ENCODE measurements at places on chromosomes 13 and 19. TPM values are rescaled to one million over a fixed set of nuclear protein-coding genes. Genes with fewer than 3 reads are reported as not detected.

ZNF534 gene
- total RNA-seq: not detected

FCER2 gene
- not detected for total RNA-seq

CD70 gene
- total RNA-seq: not detected

ZNF627 gene
- total RNA-seq: 12.0 TPM

- H3K27ac ChIP-seq: no peak overlapping the region
- H3K4me1 ChIP-seq: no peaks in the 10 kb centered on the region
- DNase-seq: no peak
- peaks cover 60% of the 10 kb centered on the region for H3K36me3 ChIP-seq
- no peaks in the 10 kb centered on the region for H3K27me3 ChIP-seq
Measured at GRCh38 chr19:40702337-40703012, 12.0 kb upstream of the NUMBL start.

GRCh38 chr13:20461860-20462532 lies 63.7 kb downstream of the CRYL1 start:
- no peak overlapping the region for H3K4me3 ChIP-seq
- DNase-seq: no peak
- no peaks in the 10 kb centered on the region for H3K27me3 ChIP-seq
- peaks cover 28% of the 10 kb centered on the region for H3K4me1 ChIP-seq
- no peaks in the 10 kb centered on the region for H3K36me3 ChIP-seq

DNA sequence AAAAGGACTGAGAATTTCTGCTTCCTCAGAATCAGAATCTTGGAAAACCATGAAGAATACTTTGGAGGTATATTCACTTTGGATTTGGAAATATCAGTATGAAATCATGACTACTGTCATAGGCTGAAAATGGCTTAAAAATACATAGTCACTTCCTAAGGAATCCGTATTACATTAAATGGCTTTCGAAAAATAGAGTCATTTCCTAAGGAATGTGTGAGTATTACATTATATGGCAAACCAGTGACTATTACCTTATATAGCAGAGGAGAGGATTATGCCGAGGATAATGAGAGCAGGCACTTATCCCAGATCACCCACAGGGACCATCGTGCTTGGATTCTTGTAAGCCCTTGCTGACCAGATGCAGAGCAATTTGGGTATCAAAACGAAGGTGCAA lies 1471.8 kb downstream of the EFNB2 start:
- no peaks in the 10 kb centered on the region for H3K36me3 ChIP-seq
- no peak for DNase-seq
- H3K27me3 ChIP-seq: no peaks in the 10 kb centered on the region
- H3K4me3 ChIP-seq: no peak overlapping the region

DNA sequence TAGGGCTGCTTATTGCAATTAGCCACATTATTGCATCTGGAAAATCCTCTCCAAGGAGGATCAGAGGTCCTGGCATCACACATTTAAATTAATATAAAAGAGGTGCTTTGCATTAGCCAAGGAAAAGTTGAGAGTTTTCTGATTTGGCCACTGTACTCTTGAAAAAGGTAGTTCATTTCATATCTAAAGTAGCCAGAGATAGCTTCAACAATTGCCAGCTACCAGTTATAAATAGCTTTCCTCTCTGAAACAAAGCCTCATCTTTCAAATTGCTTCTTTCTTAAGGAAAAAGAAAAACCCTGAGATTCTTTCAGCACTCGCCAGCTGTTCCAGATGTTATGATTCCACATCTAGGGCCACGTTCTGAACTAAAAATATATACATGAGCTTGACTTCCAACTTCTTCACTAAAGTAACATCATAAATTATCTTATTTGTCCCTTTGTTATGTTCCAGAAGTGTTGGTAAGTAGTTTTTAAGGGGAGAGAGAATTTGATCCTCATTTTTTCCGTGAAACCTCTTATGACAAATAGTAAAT lies 69.6 kb downstream of the ERCC5 start:
- H3K27ac ChIP-seq: no peak overlapping the region
- no peaks in the 10 kb centered on the region for H3K27me3 ChIP-seq
- H3K4me3 ChIP-seq: no peak overlapping the region
- DNase-seq: no peak
- peaks cover 12% of the 10 kb centered on the region for H3K4me1 ChIP-seq
- H3K36me3 ChIP-seq: no peaks in the 10 kb centered on the region

GRCh38 chr19:29396925-29397324 lies 128.9 kb upstream of the VSTM2B start:
- no peaks in the 10 kb centered on the region for H3K4me1 ChIP-seq
- no peak for DNase-seq
- no peaks in the 10 kb centered on the region for H3K36me3 ChIP-seq
- H3K27ac ChIP-seq: no peak overlapping the region

GRCh38 chr13:113739527-113740285 lies 19.3 kb upstream of the TMEM255B start:
- no peaks in the 10 kb centered on the region for H3K27me3 ChIP-seq
- no peaks in the 10 kb centered on the region for H3K4me1 ChIP-seq
- H3K4me3 ChIP-seq: no peak overlapping the region
- no peaks in the 10 kb centered on the region for H3K36me3 ChIP-seq
- no peak overlapping the region for H3K27ac ChIP-seq

- DNase-seq: no peak
- H3K4me1 ChIP-seq: no peaks in the 10 kb centered on the region
- no peak overlapping the region for H3K27ac ChIP-seq
- H3K36me3 ChIP-seq: peaks cover 24% of the 10 kb centered on the region
Measured at GRCh38 chr19:3494051-3494450, 6.4 kb downstream of the DOHH start.

GRCh38 chr19:4641132-4641531 lies 1.8 kb downstream of the TNFAIP8L1 start:
- DNase-seq: no peak
- peaks cover 8% of the 10 kb centered on the region for H3K4me1 ChIP-seq
- no peaks in the 10 kb centered on the region for H3K27me3 ChIP-seq
- peaks cover 19% of the 10 kb centered on the region for H3K36me3 ChIP-seq
- H3K4me3 ChIP-seq: no peak overlapping the region
- H3K27ac ChIP-seq: no peak overlapping the region

GRCh38 chr13:106109391-106109791 lies 426.1 kb downstream of the EFNB2 start:
- no peak for DNase-seq
- peaks cover 1% of the 10 kb centered on the region for H3K4me1 ChIP-seq
- H3K27ac ChIP-seq: no peak overlapping the region
- H3K27me3 ChIP-seq: no peaks in the 10 kb centered on the region

DNA sequence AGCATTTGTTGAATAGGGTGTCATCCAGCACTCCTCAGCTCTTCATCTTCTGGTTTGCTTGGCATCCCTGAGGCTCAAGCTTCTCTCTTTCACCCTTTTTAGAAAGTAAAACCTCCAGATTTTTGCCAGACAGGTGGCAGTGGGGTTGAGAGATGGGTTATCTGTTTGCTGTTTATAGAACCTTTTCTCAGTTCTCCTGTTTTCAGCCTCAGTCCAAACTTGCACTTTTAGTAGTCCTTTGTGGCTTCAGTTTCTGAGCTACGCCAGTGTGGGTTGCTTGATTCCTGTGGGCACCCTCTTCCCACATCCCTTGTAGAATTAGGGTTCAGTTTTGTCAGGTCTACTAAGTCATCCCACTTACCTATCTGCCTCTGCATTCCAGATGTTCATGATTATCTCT lies 147.9 kb downstream of the PAN3 start:
- no peaks in the 10 kb centered on the region for H3K36me3 ChIP-seq
- no peak overlapping the region for H3K4me3 ChIP-seq
- no peak for DNase-seq

- H3K27ac ChIP-seq: no peak overlapping the region
- peaks cover 17% of the 10 kb centered on the region for H3K36me3 ChIP-seq
- H3K27me3 ChIP-seq: no peaks in the 10 kb centered on the region
- DNase-seq: no peak
- H3K4me3 ChIP-seq: no peak overlapping the region
- H3K4me1 ChIP-seq: peaks cover 33% of the 10 kb centered on the region
Measured at GRCh38 chr13:95607366-95607765, 37.1 kb downstream of the DZIP1 start.

GRCh38 chr13:97414392-97414791 lies 19.6 kb upstream of the RAP2A start:
- no peak overlapping the region for H3K4me3 ChIP-seq
- no peaks in the 10 kb centered on the region for H3K27me3 ChIP-seq
- no peaks in the 10 kb centered on the region for H3K36me3 ChIP-seq
- DNase-seq: no peak
- no peaks in the 10 kb centered on the region for H3K4me1 ChIP-seq

GRCh38 chr13:73966331-73966730 lies 167.9 kb downstream of the KLF12 start:
- no peak for DNase-seq
- H3K4me1 ChIP-seq: no peaks in the 10 kb centered on the region
- no peak overlapping the region for H3K4me3 ChIP-seq
- no peaks in the 10 kb centered on the region for H3K36me3 ChIP-seq
- H3K27ac ChIP-seq: no peak overlapping the region
- no peaks in the 10 kb centered on the region for H3K27me3 ChIP-seq

DNA sequence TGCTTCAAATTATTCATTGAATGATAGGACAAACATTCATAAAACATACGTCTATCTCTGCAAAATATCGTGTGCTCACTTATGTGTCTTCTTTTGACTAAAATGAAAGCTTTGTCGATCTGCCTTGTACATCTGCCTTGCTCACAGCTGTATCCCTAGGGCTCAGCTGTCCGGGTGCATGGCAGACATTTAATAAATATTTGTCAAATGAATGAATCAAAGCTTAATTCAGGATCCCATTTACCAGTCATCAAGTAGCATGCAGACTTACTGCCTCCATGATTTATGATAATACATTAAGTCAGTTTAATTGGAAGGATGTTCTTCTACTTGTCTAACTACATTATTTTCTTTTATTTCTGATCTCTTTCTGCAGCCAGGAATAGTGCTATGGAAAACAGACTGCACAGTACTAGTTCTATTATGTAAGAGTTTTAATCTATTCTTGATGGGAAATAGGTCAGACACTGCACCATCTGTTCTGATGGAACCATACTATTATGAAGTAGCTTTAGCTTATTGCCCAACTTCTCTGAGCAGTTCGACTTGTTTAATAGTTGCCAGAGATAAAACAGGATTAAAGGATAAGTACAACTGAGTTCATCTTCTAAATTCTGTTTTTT lies 13.2 kb downstream of the SLC46A3 start:
- H3K4me3 ChIP-seq: no peak overlapping the region
- H3K27me3 ChIP-seq: no peaks in the 10 kb centered on the region
- H3K4me1 ChIP-seq: peaks cover 8% of the 10 kb centered on the region
